ENCODE measurements at places on chromosomes 7 and 10.

DNA sequence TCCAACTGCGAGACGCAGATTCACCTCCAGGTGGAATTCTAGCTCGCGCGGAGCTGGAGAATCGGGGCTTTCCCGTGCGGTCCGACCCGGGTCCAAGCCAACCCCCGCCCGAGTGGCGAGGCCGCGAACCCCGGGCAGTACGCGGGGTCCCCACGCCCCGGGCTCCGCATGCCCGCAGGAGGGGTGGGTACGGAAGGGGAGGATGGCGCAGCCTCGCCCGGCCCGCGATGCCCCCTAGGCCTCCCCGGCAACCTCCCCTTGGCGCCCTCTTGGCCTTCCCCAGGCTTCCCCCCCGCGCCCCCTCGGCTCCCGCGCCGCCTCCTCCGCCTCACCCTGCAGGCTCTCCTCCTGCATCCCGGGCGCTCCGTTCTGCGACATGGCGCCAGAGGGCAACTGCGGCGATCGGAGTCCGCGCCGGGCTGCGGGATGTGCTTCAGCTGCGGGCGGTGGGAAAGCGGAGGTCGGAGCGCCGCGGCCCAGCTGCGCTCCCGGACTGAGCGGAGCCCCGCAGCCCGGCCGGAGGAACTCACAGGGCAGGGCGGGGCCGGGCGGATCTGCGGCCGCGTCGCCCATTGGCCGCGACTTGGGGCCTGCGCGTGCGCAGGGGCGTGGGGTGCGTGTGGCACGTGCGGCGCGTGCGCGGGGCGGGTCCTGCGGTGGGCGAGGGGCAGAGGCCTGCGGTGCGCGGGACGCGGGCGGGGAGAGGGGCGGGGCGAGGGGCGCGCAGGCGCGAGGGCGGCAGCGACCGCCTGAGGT lies at the start of gene BNIP3:
TSS of gene BNIP3 (minus strand) at position 495 of the 756 bp plus-strand sequence. CDS start at position 378, 117 bp downstream.
- DNase-seq, result peak; percentile 92

GRCh38 chr10:125878957-125879835 lies 1.9 kb downstream of the DHX32 start:
- no peak for DNase-seq

DNA sequence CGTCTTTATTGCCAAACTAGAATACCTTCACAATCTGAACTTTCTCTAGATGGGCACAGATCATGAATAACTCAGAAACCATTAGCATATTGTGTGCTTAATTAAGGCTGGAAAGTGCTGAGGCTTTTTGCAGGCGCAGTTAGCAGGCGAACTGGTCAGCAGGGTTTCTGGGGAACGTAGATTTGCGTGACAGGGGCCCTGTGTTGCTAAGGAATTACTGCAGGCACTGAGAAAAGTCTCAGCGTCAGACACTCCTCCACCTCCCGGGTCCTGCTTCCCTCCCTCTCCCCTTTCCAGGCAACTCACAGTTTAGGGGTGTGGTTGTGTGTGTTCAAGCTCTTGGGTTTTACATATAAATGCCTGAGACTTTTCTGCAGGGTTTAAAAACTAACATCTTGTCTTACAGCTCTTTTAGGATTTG lies 2.2 kb downstream of the MAP3K8 start:
- no peak for DNase-seq

- DNase-seq, result no peak
These were observed 58.0 kb downstream of the MAP3K8 start for GRCh38 chr10:30491916-30492515.

- no peak for DNase-seq
These were observed 106.9 kb upstream of the C7orf33 start for GRCh38 chr7:148483515-148484308.

- DNase-seq, result no peak
These were observed 105.4 kb downstream of the ZNF365 start for GRCh38 chr10:62479523-62479922.

DNA sequence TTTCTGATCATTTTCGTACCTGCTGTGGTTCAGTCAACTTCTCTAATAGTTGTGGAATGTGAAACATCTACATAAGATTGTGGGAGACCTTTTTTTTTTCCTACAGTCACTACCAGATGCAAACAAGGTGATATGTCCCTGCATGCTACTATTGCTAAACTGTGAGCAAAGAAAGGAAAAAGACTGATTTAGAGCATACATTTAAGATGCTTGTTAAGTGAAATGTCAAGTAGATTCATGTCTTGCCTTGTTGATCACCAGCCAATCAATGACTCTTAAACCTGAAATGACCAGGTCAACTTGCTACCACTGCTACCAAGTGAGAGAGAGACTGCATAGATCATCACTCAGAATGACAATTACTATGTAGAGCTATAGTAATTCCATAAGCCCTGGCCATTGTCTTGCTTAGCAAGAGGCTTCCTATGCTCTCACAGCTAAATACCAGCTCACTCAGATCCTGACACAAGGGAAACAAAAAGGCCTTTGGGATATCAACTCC lies 84.3 kb upstream of the SKAP2 start:
- no peak for DNase-seq

- no peak for DNase-seq
These were observed 84.2 kb downstream of the CDK6 start for GRCh38 chr7:92751902-92752901.

DNA sequence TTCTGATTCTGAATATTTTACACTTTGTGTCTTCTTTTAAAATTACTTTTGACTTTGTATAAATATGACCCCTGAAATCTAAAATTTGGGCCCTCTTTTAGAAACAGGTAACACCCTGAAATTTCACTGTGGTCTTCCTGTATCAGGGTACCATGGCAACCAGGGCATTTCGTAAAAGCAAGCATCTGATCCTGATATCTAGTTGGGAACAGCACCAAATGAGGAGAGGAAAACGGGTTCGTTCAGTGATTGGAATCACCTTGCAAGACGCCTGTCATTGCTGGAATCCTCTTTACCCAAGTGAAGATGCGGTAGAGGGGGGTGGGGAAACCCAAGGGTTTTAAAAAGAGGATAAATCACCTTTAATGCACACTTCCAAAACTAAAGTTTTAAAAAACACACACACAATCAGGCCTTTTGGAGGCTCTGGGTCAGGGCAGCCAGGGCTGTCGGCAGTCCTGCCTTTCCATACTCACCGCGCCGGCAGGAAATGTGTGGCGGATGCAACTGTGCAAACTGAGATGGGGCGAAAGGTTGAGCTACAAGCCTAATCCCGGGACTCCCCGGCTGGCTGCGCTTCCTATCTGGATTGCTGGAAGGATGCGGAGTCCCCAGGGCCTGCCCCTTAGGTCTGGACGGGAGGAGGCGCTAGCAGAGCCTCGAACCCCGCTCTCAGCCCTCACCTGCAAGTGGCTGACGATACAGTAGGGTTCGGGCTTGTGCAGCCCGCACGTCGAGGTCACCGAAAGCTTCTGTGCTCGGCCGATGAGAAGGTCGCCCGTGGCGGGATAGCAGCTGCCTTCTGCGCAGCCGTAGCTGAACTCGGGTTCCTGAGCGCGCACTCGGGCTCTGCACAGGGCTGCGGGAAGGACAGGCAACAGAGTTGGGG lies 1.8 kb downstream of the LAMB1 start:
- no peak for DNase-seq

- no peak for DNase-seq
These were observed 2.9 kb upstream of the CADPS2 start for GRCh38 chr7:122889116-122889515.

DNA sequence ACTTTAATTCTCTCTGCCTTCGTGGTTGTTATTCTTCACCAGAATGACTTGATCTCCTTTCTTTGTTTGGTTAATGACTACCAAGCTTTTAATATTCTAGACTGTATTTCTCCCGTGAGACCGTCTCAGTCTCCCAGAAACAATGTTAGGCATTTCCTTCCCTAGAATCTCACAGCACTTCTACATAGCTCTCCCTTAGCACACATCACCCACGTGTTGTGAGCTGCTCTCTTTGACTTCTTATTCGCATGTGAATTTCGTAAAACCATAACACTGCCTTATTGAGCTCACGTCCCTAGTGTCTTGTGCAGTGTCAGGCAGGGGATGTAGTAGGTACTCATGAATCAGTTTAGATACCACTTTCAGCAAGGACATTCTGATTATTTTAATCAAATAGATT lies 57.5 kb upstream of the MGAM2 start:
- no peak for DNase-seq

DNA sequence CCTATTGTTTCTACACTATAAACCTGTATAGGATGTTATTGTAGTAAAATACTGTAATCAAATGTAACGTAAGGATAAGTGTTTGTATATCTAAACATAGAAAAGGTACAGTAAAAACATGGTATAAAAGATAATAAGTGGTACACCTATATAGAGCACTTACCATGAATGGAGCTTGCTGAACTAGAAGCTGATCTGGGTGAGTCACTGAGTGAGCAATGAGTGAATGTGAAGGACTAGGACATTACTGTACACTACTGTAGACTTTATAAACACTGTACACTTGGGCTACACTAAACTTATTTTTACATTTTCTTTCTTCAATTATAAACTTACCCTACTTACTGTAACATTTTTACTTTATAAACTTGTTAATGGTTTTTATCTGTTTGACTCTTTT lies 732.9 kb upstream of the LRRN3 start:
- no peak for DNase-seq

DNA sequence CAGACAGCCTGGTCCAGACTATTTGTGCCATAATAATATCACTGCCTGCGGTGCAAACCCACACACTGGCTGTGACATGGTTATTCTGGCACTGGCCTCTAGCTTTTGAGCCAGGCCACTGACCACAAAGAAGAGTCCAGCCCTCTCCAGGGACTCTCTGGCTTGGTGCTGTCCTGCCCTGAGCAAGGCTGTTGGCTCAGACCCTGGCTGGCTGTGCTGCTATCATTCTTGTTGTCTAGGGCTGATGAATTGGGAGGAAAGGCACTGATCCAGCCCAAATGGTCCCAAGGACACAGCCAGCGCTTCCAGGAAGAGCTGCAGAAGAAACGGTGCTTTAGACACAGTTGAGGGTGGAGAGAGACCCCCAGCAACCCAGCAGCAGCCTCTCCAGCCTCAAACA lies 80.8 kb downstream of the TMEM130 start:
- DNase-seq, result no peak

DNA sequence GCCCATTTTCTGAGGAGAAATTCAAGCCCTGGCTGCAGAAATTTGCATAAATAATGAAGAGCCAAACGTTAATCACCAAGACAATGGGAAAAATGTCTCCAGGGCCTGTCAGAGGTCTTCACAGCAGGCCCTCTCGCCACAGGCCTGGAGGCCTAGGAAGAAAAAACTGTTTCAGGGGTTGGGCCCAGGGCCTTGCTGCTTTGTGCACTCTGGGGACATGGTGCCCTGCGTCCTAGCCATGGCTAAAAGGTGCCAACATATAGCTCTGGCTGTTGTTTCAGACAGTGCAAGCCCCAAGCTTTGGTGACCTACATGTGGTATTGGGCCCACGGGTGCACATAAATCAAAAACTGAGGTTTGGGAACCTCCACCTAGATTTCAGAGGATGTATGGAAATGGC lies 8.0 kb downstream of the HPS1 start:
- no peak for DNase-seq

- DNase-seq, result no peak
These were observed 166.9 kb downstream of the GLI3 start for GRCh38 chr7:42070068-42070467.

DNA sequence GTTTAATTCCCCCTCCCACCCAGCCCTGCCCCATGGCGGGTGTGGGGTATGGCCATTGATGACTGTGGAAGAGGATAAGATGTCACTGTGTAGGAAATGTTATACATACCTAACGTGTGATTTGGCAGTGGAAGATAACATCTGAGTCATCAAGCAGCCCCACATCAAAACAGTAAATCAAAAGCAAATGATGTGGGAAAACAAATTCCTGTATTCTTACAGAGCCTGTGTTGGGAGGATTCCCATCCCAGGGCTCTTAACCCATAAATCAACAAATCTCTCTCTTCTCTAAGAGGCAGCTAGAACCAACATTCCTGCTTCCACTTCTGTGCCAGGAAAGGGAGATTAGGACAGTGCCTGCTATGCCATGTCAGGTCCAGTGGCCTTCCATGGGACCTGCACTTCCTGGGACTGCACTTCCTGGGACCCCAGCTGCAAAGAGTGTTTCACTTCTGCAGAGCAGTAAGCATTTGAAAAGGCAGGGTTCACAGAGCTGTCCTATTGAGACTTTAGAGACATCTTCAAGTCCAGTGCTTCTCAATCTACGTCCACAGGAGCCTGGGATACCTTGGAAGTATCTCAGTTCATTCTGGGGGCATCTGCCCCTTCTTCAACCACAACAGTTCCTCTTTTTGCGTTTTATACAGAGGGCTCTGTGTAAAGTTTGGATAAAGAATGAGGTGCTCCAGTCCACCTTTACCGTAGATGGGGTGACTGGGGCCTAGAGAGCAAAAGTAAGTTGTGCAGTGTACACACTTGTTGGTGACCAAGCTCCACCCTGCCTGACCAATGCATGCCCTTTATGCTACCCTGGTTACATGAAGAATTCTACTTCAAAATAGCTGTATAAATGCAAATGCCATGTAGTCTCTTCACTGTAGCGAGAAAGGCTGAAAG lies 45.7 kb downstream of the ATXN7L1 start:
- no peak for DNase-seq

DNA sequence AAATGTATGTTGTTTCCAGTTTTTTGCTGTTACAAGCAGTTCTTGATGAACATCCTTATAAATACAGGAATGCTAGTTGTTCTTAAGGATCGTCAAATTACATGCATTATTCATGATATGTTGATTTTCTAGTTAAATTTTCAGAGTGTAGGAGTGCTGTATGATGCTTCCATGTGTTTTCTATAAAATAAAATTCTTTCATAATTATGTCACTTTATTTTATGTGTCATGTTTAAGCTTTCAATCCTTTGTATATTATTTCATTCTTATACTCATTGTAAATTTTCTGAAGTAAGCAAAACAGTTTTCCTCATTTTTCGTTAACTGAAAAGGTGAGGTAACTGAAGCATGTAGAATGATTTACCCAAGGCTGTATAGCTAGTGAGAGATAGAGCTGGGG lies 16.8 kb upstream of the MYPN start:
- DNase-seq, result no peak

GRCh38 chr7:105876964-105877601 lies 684 bp upstream of the ATXN7L1 start:
- DNase-seq, result no peak

DNA sequence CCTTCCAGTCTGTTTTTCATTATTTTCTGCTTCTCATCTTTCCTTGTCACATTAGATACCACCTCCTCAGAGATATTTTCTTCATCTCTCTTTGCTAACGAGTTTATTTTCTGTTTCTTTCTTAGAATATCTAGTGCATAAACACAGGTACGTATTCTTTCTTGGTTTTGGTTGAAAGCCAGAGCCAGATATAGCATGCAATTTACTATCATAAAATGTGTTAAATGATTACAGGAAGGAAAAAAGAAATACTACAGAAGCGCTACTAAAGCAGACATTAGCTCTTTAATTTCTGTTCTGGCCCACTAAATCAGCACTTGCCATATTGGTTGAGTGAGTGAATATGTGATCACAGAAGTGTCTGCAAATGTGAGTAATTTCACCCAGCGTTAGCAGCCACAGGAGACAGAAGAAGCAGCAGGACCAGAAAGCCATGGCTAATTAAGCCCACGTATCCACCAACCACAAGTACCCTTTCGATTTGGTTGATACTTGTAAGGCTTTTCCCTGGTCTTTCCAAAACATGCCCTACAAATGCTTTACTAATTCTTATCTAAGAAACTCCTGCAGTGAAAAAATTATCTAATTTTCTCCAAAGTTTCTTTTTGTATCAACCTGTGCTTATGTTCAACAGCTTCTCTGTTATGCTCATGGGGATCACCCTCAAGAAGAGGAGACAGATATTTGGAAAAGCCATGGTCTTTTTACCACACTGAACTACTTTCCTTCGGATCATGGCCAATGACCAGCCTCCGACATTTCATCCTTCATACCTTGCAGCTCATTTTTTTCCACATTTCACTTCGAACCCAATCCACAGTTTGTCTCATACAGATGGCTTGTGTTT lies 23.1 kb upstream of the MACC1 start:
- DNase-seq, result no peak

Measured in activated effector memory CD4-positive, alpha-beta T cell treated with Interleukin-2 at 50 U/mL for 16 hours (primary cell).